Sigmoid colon (tissue), 7 donors: ENCODE measurements at places on chromosomes 11 and 22. TPM values are rescaled to one million over a fixed set of nuclear protein-coding genes. Genes with fewer than 3 reads are reported as not detected.

GRCh38 chr11:87583931-87584330, 546.2 kb downstream of the TMEM135 start:
- no peak overlapping the region for H3K4me3 ChIP-seq
- DNase-seq: no peak
- no peaks in the 10 kb centered on the region for H3K27me3 ChIP-seq
- H3K36me3 ChIP-seq: no peaks in the 10 kb centered on the region
- no peak overlapping the region for H3K27ac ChIP-seq

DNA sequence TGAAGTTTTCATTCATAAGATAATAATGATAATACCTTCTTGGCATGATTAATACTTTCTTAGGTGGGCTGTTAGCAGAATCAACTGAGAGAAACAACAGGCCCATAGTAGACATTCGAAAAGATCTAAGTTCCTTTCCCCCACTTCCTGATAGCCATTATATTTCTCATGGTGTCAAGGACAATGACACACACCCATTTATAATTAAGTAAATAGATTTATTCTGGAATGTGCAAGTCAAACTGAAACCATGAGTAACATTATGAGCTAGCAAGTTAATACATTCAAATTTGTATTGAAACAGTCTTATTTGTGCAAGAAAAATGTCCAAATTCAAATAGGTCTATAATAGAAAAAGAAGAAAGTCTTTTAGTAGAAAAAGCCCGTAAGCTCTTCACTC, 301.1 kb downstream of the GUCY1A2 start:
- H3K27me3 ChIP-seq: no peaks in the 10 kb centered on the region
- H3K4me1 ChIP-seq: no peaks in the 10 kb centered on the region
- no peak overlapping the region for H3K27ac ChIP-seq
- no peak overlapping the region for H3K4me3 ChIP-seq

OR5A1 gene
- polyA plus RNA-seq: not detected

GRCh38 chr11:44223238-44223637, 86.7 kb downstream of the ALX4 start:
- no peak overlapping the region for H3K27ac ChIP-seq
- no peak for DNase-seq
- H3K4me1 ChIP-seq: peaks cover 8% of the 10 kb centered on the region
- H3K27me3 ChIP-seq: no peaks in the 10 kb centered on the region
